ENCODE measurements at places on chromosomes 3 and 15. TPM values are rescaled to one million over a fixed set of nuclear protein-coding genes. Genes with fewer than 3 reads are reported as not detected.

- no peak for DNase-seq
Observed at GRCh38 chr3:197951392-197951990, 1.5 kb downstream of the RPL35A start.

- DNase-seq: no peak
Observed at GRCh38 chr3:13552857-13553652, 4.1 kb downstream of the FBLN2 start.

DNA sequence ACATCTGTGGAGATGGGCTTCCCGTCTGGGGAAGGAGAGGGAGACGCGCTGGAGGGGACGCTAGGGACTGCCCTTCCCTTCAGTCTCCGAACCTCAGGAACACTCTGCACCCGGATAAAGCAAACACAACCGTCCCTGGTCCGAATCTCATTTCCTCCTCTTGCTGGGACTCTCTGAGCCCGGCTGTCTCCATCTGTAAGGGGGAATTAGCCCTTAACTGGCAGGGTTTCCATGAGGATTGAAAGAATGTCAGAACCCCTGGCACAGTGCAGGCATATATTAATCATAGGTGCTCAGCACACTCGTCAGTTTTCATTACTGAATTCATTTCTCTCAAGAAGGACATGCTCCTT is 19.1 kb upstream of the IGDCC3 start:
- DNase-seq: peak; percentile 4

- no peak for DNase-seq
Observed at GRCh38 chr3:56269755-56270535, 198.3 kb downstream of the ERC2 start.

The ATP13A5 gene
- not detected for total RNA-seq

The ATP13A3 gene
- 55.3 TPM for total RNA-seq

The PGBD4 gene
- total RNA-seq: 1.8 TPM

The SPRED1 gene
- total RNA-seq: 9.9 TPM
